Muscle of leg (tissue), 16 donors: ENCODE measurements at places on chromosomes 5 and 9.

DNA sequence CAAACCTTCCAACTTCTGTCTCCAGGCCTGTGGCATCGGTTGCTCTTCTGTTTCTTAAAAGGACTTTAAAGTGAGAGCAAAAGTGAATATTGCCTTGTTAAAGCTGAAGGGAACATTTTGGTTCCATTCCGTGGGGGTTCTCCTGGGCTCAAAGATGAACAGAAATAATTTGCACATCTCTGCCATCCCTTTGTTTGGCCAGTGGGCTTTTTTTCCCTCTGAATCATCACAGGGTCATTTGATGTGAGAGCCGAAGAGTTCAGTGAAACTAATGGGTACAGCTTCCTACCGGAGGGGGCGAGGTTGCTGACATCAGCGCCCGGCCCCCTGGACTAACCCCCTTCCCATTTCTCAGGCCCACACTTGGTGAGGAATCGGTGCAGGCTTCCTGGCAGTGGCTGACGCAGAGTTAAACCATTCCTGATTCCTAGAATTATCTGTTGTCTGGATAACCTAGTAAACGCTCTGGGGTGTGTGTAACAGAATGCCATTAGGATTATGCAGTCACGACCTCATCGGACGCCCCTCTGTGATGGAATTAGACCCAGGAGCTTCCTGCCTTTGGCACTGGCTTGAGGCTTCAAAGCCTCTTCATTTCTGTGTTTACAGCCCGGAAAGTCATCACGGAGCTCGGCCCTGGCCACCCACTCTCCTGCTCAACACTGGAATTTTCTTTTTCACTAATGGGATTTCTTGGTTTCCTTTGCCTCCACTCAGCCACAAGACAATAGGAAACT lies 61.6 kb upstream of the RPL26L1 start:
- peaks cover 37% of the 10 kb centered on the region for H3K4me1 ChIP-seq
- H3K27ac ChIP-seq = peak overlapping the region; percentile 96
- no peaks in the 10 kb centered on the region for H3K27me3 ChIP-seq
- DNase-seq = peak; percentile 73
- peak overlapping the region; percentile 10 for H3K4me3 ChIP-seq
- peaks cover 60% of the 10 kb centered on the region for H3K36me3 ChIP-seq

- no peaks in the 10 kb centered on the region for H3K36me3 ChIP-seq
- H3K4me3 ChIP-seq = peak overlapping the region; percentile 77
- H3K27me3 ChIP-seq = no peaks in the 10 kb centered on the region
- DNase-seq = no peak
- peak overlapping the region; percentile 80 for H3K27ac ChIP-seq
These were observed 456.0 kb downstream of the RAB3C start for GRCh38 chr5:59038798-59039295.

GRCh38 chr5:145982572-145983318 lies 46.4 kb downstream of the SH3RF2 start:
- H3K36me3 ChIP-seq = no peaks in the 10 kb centered on the region
- H3K4me3 ChIP-seq = no peak overlapping the region
- peaks cover 17% of the 10 kb centered on the region for H3K4me1 ChIP-seq
- H3K27ac ChIP-seq = peak overlapping the region; percentile 29

DNA sequence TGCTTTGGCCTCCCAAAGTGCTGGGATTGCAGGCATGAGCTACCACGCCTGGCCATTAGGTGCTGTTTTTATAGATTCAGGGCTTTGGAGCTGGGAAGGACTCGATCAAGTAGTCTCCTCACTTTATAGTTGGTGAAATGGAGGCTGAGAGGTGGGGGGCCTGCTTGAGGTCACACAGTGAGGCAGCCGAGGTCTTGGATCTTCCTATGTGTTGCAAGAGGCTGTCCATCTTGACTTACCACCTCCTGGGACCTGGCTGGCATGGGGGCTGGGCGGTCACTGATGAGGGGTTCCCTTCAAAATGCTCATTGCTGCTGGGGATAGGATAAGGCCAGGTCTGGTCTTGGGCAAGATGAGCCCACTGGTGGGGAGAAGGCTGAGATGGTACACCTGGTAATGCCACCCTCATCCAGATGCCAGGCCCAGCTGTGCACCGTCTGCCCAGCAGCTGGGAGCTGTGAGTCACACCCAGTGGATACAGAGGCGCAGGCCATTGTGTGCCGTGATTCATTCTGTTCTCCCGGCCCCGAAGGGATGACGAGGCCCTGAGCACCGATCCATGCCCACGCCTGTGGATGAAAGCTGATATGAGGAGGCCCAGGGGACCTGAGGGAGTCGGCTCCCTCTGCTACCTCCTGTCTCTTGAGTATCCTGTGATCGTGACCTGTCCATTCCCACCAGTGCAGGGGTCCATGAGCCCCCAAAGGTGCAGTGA lies 10.5 kb upstream of the NDST1 start:
- peaks cover 32% of the 10 kb centered on the region for H3K36me3 ChIP-seq
- H3K27ac ChIP-seq = peak overlapping the region; percentile 31
- no peaks in the 10 kb centered on the region for H3K27me3 ChIP-seq
- H3K4me3 ChIP-seq = no peak overlapping the region
- H3K4me1 ChIP-seq = peaks cover 56% of the 10 kb centered on the region

GRCh38 chr5:37815913-37816312 lies 23.9 kb downstream of the GDNF start:
- H3K27ac ChIP-seq = no peak overlapping the region
- no peaks in the 10 kb centered on the region for H3K27me3 ChIP-seq
- no peaks in the 10 kb centered on the region for H3K4me1 ChIP-seq
- no peaks in the 10 kb centered on the region for H3K36me3 ChIP-seq

DNA sequence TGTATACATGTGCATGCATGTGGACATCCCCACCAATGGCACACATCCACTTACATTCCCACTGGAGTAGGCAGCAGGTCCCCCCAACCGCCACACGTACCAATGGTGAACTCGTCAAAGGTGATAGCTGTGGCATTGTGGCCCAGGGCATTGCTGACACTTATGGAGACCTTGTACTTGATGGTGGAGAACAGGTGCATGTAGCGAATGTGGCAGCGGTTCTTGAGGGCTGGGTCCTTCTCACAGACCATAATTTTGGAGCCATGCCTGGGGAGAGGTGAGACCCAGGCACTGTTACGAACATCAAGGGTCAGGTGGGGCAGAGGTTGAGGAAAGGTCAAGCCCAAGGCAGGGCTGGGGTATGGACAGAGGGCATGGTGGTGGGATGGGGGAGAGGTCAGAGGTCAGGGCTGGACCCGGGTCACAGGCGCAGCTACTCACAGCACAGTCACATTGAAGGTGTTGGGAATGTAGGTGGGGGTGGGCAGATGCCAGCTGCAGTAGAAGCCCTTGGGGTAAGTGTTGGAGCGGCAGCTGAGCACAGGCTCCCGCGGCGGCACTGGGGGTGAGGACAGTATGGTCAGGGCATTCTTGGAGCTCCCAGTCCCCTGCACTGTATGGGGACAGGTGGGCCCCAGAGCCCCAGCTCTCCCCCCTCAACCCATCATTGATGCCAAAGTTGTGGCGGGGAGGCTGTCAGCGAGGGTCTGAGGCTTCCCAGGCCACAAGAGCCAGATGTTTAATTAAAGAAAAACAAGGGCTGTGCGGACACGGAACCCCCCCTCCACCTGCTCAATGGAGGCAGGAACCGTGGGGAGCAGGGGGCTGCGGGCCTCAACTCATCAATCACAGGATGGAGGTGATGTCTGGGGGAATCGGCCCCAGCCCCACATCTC lies 31.9 kb downstream of the CNTFR start:
- peaks cover 72% of the 10 kb centered on the region for H3K4me1 ChIP-seq
- H3K27ac ChIP-seq = peak overlapping the region; percentile 54
- H3K27me3 ChIP-seq = peaks cover 31% of the 10 kb centered on the region
- peaks cover 16% of the 10 kb centered on the region for H3K36me3 ChIP-seq
- no peak for DNase-seq
- H3K4me3 ChIP-seq = no peak overlapping the region
